ENCODE measurements at places on chromosomes 3 and 15.

DNA sequence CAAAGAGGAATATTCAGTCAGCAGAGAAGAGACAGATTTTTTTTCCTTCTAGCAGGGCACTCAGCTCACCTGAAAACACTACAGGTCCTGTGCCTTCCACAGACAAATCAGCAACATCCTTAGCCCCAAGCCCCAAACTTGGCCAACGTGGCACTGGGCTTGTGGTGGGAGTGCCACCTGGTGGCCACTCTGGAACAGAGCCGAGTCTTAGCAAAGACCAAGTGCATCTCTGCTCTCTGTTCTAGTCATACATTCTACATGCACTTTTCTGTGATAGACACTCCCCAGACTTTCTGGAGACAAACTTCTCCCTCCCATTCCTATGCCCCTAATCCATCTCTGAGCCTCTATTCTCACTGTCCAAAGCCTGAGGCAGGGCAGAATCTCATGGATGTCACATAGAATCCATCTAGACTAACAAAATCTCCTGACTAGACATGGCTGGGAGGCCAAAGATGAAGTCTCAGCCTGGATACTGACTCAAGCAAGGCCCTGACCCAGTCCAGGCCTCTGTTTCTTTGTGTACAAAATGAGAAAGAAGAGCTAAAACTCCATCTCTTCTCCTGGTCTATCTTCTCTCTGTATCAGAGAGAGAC, 5.1 kb upstream of the SEMA7A start:
- DNase-seq, result peak; percentile 55

- DNase-seq, result no peak
These were observed 104.1 kb downstream of the TPRA1 start for GRCh38 chr3:127486321-127486944.

DNA sequence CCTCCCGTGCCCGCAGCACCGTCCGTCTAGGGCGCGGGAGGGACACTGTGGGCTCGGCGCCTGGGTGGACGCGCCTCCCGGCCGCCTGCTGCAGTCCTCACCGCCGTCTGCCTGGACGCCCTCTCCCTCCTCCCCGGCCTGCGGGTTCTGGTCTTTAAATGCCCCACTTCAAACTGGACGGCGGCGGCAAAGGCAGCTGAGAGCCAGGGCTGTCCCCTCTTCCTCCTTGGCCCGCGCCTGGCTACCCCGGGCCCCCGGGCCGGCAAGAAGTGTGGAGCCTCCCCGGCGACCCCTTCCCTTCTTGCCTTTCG, 426 bp downstream of the CBLB start:
- peak; percentile 92 for DNase-seq

- DNase-seq, result no peak
These were observed 135.0 kb upstream of the COL8A1 start for GRCh38 chr3:99503350-99503749.

All from chondrocyte (in vitro differentiated cells).